Epithelial cell of esophagus (primary cell): ENCODE measurements at places on chromosomes 3 and 15.

DNA sequence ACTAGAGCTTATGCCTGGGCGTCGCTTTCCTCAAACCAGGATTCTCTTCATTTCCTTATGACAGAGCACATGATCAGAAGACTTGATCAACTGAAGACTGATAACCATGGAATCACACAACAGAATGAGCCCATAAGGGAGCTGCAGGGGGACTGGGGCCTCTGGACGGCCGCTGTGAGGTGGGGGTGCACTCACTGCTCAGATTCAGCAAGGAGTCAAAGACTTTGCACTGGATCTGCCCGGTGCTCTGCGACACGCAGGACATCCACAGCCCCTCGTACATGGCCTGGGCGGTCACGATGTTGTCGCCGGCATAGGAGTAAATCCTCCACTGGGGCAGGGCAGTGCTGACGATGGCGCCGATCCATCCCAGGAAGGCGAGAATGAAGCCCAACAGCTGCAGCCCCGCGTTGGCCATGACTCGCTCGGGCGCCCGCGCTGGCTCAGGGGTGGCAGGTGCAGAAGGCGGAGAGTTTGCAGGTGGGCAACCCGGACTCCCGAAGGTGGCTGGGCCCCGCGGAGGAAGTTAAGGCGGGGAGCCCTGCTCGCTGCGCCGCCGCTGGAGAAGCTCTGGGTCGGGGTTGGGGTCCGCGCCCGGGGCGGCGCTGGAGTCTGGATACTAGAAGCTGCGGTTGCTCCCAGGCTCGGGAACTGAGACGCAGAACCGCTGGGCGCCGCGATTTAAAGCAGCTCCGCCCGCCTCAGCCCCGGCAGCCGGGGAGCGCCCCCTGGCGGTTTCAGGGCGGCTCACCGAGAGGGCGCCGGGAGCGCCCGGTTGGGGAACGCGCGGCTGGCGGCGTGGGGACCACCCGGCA lies at the start of gene CLDN1:
TSS of gene CLDN1 (minus strand) at position 658 of the 815 bp plus-strand sequence. CDS start at position 418, 240 bp downstream.
- peak; percentile 82 for DNase-seq

GRCh38 chr3:149879872-149880271 lies 66.9 kb downstream of the RNF13 start:
- DNase-seq = peak; percentile 66

DNA sequence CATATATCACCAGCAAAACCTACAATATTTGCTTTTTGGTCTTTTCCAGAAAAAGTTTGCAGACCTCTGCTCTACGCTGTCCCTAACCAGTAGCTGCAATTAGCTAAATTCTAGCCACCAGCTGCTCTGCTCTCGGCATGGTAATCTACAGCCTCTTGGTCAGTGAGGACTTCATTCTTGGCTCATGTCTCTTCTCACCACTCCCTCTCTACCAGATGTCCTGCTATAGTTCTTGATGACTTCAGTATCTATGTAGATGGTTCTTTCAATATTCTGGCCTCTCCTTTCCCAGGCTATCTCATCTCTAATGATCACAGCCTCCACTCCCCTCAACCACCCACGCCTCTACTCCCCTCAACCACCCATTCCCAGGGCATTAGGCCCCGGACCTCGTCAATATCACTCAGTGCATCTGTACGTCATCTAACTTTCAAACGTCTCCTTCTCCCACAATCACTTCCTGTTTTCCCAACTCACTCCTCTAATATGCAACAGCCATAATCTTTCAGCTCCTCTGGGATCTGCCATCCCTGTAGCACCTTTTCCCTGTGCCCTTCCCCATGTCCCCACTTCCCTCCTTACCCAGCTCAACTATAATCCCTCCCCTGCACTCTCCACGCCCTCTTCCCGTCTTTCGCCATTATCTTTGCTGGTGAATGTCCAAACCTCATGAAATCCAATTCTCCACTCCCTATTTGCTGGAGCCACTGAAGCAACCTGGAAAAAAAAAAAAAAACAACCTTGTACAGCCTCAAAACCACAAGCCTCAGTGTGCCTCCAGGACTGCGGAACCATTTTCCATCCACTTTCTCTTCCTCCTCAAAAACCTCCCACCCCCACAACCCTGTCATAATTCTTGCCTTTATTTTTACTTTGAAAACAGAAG lies 429.4 kb upstream of the PROK2 start:
- no peak for DNase-seq

GRCh38 chr3:134359121-134360010 lies 14.9 kb downstream of the AMOTL2 start:
- no peak for DNase-seq

GRCh38 chr3:111762537-111762936 lies 96.5 kb upstream of the PHLDB2 start:
- DNase-seq = no peak

DNA sequence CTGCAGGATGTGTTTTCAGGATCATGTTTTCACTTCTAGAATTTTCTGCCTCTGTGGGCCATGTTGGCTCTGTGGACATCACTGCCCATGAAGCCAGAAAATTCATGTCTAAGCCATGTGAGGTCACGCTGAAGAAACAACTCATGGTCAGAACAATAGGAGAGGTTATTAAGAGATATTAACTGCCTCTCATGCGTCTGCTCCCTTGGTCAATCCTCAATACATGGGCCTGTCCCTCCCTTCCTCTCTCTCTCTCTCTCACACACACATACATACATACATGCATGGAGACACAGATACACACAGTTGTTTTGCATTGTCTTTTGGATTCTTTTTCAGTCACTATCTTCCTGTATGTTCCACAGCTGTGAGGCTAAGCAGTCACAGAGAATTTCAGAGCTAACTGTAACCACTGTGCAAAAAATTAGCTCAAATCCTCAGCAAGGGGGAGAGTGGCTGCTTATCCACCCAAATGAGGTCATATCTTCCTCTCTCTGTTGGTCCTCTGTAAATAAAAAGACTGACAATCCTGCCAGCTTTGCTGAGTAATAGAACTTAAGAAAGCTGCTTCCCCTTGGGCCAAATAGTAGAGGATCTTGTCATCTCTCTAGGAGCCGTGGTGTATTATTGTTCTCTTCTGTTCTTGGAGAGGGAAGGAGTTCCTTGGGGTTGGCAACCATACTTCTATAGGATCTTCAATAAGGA lies 45.6 kb downstream of the LRTM1 start:
- DNase-seq = peak; percentile 92

DNA sequence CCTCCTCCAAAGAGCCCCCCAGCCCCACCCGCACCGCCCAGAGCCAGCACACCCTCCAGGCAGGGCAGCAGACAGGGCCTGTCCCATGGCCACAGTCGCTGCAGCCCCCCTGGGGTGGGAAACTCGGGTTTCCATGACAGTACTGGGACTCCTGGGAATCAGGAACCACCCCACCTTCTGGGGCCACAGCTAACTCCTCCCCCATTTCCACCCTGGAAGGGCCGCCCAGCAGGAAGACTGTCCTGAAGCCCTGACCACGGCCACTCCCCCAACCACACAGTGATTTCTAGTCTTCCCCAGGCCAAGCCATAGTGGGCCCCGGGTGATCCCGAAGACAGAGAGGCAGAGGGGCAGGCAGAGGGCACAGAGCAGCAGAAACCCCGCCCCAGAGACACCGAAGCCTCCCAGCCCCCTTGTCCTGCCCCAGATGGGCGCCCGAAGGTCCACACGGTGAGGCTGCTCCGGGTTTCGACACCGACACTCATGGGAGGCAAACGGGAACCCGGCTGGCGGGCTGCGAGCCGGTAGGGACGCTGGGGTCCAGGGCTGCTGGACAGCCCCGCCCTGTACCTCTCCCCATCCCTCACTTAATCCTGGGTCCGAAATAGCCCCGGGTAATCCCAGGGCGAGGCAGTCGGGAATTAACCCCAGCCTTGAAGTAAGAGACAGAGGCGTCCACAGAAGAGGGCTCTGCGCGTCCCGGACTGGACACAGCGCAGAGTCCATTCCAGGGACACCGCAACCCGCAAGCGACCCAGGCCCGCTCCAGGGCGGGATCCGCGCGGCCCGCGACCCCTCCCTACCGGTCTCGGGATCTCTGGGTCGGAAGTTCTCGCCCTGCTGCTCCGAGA lies 138.4 kb downstream of the NUP210 start:
- DNase-seq = no peak

DNA sequence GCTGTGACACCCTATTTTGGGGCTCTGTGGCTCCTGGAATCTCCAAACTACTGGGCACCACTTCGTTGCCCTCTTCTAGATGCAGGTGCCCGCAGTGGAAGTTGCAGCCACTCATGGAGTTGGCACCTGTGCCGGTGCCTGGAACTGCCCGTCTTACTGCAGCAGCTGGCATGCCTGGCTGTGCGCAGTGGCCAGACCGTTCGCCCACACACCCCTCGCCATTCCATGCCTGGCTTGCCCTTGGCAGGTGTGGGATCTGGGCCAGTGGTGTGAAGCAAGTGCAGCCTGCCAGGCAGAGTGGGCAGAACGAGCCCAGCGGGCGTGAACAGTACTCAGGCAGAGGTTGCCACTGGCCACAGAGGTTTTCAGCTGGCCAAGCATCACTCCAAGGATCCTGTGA lies 1286.7 kb downstream of the ROBO1 start:
- DNase-seq = no peak
